ENCODE measurements at places on chromosomes 6 and 20.
A peak's percentile ranks its signal among the peaks of the same experiment; 100 is the strongest.

GRCh38 chr6:109224107-109224875 is 129.0 kb downstream of the CEP57L1 start:
- DNase-seq = no peak

DNA sequence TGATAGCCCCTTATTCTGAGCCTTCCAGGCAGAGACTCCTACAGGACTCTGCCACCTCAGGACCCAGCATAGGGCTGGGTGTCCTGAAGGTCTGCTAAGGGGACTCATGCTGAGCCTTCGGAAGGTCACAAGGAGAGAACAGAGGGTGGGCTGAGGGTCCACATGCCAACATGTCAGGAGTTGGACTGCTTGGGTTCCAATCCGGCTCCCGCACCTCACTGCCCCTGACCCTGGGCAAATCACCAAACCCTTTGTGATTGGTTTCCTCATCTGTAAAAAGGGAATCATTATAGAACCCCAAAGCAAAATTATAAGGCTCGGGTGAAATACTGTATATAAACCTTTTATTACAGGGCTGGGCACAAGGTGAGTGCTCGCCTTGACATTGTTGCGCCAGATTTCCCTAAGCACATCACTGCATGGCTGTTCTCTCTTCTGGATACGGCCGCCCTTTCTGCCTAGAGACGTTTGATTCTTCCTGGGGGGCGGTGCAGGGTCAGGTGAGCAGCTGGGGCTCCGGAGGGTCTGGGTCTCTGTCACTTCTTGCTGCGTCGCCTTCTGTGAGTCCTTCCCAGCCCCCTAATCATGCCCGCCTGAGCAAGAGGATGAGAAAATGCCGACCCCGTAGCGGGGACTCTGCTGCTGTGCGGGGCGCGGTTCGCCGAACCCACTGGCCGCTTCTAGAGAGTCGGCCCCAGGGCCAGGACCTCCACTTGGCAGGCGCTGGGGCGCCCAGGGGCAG is 90.5 kb upstream of the EPB41L1 start:
- no peak for DNase-seq

GRCh38 chr20:46681032-46681854 is 8.0 kb downstream of the TP53RK start:
- DNase-seq = peak; percentile 72

DNA sequence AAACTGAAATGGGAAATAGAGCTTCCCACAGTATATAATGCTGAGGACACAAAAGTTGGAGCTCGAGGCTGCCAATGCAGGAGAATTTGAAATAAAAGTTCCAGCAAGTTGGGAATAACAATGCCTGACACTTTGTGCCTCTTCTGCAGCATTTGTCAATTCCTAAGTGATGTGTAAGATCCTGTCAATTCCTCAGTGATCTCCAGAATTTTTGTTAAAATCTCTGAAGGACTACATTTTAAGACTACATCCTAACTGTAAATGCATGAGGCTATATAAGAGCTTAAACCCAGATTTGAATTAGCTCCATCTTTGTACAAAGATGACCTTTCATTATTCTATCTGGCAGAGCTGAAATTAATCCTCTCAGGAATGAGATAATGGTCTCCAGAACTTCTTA is 208.2 kb downstream of the COL12A1 start:
- no peak for DNase-seq

DNA sequence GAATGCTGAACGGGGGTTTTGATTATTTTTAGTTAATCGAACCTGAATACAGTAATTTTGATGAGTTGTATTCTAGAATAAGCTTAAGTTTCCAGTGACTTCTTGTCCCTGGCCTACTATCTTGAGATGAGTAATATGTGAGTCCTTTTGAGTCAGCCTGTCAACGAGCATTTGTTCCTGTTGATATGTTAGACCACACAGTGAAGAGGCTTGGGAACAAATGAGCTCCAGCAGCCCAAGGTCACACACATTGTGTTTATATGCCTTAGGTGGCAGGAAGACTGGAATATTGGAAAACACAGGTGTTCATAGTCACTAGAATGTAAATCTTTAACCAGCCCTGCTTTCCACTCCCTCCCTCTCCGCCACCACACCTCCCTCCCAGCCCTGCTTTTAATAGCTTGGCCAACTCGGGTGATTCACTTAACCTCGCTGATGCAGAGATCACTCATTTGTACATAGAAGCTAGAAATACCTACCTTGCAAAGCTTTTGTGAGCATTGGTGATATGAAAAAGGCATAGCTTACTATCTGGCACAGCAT is 9.1 kb downstream of the SMPDL3A start:
- DNase-seq = peak; percentile 67

DNA sequence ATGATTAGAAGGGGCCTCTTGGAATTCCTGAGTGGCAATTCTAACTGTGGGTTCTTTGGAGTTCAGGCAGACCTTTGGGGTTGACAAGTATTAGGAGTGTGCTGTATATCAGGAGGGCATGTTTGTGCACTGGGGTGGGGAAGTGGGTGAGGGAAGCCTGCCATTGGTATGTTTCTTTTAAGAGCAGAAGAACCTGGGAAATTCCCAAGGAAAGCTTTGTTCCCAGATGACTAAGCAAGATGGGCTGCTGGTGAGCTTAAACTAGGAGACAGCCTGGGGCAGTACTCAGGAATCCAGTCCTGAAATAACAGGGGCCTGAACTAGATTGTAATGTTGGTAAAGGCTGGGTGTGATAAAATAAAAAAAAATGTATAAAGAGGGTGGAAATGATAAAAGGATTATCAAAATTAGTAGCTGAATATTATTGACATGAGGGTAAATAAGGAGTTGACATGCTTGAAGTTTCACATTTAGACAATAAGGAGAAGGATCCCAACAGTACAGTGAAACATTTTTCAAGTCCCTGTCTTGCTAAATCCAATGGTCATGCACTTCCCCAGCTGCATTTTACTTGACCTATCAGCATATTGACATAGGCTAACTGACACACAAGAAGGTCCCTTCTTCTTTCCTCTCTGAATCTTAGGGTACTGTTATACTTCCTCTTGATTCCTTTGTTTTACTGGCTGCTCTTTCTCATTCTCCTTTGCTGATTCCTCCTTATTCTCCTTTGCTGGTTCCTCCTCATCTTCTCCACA is 18.4 kb upstream of the IFNGR1 start:
- no peak for DNase-seq

- DNase-seq = no peak
Measured at GRCh38 chr20:24779131-24779530, 169.9 kb upstream of the CST7 start.
